ENCODE measurements at places on chromosomes 2 and 18.

GRCh38 chr2:6757215-6757614 lies 108.5 kb downstream of the CMPK2 start:
- DNase-seq, result no peak

- DNase-seq, result peak; percentile 44
Observed at GRCh38 chr2:159185401-159186130, 100.9 kb downstream of the WDSUB1 start.

DNA sequence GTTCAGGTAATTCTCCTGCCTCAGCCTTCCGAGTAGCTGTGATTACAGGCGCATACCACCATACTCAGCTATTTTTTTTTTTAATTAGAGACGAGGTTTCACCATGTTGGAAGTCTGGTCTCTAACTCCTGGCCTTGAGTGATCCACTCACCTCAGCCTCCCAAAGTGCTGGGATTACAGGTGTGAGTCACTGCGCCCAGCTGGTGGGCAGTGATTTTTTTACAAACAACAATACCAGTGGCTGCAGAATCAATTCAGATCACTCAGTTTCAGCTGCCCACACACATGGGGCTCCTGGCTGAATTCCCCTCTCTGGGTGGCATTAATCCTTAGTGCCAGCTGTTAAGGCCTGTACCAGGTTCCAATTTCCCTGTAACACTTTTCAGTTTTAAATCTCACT lies 13.3 kb upstream of the CYRIA start:
- no peak for DNase-seq

GRCh38 chr2:85353876-85354285 lies 447 bp downstream of the RETSAT start:
- peak; percentile 21 for DNase-seq

GRCh38 chr2:33111002-33111446 lies 164.3 kb downstream of the LTBP1 start:
- DNase-seq, result no peak

DNA sequence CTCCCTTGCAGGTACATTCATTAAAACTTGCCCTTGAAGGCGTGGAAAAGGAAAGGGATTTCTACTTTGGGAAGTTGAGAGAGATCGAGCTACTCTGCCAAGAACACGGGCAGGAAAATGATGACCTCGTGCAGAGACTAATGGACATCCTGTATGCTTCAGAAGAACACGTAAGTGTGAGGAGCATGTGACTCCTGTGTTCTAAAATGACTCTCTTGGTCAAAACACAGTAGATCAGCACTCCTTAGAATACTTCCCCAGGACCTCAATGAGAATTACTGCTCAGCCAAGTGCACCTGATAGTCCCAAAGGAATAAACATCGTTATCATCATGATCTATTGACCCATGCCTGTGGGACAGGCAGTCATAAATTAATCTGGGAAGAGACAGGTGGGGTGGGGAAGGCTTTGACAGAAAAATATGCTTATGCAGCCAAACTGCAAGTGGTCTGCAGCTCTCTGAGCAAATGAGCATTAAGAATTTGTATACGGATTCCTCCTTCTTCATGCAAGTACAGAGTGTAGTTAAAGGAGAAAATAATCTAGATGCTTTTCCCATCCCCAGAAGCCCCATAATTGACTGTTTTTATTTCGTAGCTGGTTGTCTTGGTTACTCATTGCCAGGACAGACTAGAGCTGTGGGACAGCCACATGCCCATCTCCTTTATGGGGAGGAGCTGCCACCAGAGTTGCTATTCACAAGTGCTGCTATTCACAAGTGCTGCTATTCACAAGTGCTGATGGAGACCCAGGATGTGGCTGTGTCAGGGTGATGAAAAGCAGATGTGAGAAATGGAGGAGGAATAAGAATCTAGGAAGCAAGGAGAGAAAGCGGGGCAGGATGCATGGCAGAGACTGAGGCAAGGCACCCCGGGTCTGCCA lies 91.0 kb downstream of the MAPRE2 start:
- DNase-seq, result peak; percentile 60

- peak; percentile 56 for DNase-seq
Observed at GRCh38 chr18:74251297-74252038, 40.3 kb downstream of the CYB5A start.

DNA sequence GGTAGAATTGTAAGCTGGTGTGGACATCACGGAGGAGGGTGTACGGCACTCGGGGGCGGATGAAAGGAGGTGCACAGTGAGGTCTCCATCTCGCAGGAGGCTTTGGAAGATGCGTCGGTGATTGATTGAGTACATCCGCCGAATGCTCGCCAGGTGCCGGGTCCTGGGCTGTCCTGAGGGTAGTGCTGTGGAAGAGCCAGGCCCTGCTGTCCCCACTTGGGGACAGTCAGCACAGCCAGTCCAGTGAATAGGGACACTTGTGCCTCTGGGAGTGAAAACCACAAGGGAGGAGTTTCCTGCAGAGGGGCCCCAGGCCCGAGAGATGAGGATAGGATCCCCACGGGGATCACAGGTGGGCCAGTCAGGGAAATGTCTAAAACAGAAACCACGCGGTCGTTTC lies 28.1 kb downstream of the MLPH start:
- no peak for DNase-seq

- peak; percentile 34 for DNase-seq
Observed at GRCh38 chr18:70288171-70288850, 534 bp upstream of the SOCS6 start.

DNA sequence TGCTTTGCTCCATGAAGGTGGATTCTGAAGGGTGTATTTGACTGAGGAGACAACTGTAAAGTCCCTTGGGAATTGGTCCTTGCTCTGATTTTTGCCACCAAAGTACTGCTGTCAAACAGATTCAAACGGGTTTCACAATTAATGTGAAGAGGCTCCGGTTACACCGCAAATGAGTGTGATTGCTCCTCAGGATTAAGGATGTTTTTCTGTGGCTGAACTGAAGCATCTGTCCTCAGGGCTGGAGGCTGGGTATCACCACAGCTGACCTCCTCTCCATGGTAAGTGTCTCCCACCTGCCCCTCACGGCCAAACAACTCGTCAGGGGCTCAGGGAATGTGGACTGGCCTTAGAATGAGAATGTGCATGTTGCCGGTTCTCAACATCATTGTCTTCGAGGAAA lies 130.4 kb upstream of the NDUFV2 start:
- no peak for DNase-seq
